HEK293T (cell line): ENCODE measurements at places on chromosomes 3 and 15.

- DNase-seq = no peak
Measured at GRCh38 chr3:25683882-25684281, 19.2 kb upstream of the TOP2B start.

DNA sequence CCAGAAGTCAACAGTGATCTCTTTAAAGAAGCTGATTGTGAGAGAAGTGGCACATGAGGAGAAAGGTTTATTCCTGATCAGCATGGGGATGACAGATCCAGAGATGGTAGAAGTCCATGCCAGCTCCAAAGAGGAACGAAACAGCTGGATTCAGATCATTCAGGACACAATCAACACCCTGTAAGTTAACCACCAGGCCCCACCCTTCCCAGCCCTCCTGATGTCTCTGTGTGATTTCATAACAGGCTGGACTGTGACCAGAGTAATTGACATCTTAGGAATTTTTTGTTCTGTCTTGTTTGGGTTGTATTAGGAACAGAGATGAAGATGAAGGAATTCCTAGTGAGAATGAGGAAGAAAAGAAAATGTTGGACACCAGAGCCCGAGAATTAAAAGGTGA, 67.7 kb downstream of the KLHL25 start:
- no peak for DNase-seq

DNA sequence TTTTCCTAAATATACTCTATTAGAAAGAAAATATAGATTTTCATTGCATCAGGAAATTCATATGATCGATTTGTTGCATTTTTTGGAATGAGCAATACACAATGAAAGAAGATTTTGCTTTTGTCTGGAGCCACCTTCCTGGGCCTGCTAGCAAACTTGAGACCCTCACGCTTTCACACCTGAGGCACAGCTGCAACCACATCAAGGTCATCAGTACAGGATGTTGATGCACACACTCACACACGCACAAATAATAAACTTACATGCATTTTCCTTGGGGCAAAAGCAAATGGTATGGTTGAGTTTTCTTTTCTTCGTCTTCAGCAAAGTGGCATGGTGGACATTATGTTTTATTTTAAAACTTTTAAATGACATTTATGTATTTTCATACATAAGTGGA, 64.8 kb upstream of the SATB1 start:
- DNase-seq = no peak

GRCh38 chr3:16936233-16936632, 51.5 kb downstream of the PLCL2 start:
- no peak for DNase-seq

- no peak for DNase-seq
Measured at GRCh38 chr3:182501856-182502255, 291.4 kb upstream of the ATP11B start.

DNA sequence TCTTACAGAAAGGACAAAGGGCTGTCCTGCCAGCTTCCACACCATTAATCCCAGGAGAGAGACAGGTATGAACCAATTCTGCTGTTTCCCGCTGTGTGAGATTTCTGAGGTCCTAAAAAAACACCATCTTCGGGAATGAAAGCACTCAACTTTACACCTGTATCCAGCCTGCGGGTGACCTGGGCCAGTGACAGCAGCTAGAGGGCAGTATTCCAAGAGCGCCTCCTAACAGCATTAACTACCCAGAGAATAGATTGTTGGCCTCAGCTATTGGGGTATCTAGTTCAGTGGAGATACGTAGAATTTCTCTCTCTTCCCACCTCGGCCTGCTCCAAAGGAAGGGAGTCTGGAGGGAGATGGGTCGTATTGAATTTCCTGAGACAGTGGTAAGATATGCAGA, 55.1 kb downstream of the WDR76 start:
- DNase-seq = no peak

DNA sequence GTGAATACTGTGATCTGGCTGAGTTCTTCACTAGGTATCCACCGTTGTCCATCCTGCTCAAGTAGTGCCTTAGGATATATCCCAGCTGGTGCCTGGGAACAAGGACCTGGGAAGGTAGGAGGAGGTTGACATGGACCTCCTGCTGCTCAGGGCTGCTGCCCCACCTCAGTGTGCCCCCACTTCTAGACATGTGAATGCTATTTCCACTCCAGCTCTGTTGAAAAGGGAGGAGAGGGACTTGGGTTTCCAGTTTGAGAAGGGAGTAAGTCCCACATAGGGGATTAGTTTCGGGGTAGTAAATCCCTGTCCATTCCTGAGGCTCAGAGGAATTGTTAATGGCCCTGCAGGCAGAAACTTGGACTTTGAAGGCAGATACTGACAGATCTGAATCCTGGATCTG, 32.9 kb upstream of the ETV5 start:
- no peak for DNase-seq

DNA sequence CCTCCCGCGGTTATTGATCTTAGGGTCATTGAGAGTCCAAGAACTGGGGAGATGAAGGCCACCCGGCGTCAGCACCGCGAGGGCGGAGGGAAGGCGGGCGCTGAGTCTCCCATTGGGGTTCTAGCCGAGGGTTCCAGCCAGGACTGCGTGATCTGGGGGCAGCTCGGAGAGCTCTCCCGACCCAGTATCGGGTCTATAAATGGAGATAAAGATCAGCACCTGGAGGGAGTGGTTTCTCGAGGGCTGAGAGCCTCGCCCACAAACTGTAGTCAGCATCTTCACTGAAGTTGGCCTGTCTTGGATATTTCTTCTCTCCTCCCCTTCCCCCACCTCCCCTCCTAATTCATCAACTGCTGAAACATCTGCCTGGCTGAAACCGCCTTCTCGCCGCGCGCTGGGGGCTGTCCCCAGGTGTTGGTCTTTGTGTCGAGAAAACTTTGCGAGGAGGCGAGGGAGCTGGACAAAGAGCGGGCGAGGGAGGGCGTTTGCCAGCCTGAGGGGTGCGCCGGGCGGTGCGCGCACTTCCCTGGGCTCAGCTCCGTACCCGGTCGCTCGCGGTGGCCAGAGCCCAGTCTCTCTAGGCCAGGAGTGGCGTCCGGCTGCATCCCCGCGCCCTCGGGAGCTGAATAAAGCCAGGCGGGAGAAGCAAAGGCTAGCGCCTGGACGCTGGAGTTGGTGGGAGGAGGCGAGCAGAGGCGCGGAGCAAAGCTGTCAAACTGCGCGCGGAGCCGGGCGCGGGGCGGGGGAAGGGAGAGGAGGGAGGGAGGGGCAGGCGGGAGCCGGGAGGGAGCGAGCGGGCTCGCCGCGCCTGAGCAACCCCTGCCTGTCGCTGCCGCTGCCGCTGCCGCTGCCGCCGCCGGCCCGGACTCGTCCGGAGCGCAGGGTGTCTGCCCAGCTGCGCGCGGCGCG, at the start of gene ST8SIA2:
Gene ST8SIA2 (plus strand): TSS at position 811 of the 909 bp plus-strand sequence. CDS start 184 bp downstream, outside the sequence.
- DNase-seq = peak; percentile 71

DNA sequence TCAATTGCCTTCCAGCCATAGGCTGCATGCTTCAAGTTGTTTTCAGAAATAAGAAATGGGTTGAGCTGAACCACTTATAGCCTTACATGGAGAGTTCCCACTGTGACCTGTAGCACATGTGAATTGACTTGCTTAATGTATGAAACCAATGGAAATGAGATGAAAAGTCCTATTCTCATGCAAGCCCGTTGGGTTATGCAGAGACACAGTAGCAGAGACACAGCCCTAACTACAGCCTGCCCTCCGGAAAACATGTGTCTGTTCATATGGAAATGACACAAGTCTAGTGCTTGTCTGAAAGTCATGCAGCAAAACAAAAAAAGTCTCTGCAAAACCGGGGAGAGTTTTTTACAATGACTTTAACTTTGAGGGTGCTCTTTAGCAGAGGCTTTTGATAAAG, 14.5 kb downstream of the HIGD2B start:
- DNase-seq = no peak

DNA sequence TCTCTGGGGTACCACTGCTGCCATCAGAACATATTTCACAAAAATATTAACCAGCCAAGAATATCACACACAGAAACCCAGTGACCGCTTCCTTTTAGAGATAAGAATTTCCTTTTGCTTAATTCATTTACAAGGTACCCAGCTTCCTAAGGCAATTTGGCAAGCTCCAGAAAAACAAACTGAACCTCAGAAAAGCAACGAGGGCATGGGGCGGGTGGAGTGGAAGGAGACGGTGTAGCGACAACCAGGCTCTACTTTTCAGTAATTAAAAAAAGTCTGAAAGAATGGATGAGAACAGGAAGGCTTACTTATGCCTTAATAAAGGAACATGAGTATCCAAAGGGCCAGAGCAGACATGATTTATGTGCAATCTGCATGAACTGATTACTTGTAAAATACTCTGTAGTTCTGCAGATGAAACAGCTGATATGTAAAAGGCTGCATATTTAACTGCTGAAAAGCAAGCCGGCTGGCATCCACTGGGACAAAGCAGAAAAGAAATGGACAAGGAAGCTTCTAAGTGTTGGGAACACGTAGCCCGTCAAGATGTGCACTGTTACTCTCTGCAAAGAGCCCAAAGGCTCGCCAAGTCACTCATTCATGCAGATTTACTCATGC, 18.6 kb downstream of the RFTN1 start:
- DNase-seq = no peak

GRCh38 chr15:71677766-71678165, 132.6 kb upstream of the NR2E3 start:
- DNase-seq = no peak

DNA sequence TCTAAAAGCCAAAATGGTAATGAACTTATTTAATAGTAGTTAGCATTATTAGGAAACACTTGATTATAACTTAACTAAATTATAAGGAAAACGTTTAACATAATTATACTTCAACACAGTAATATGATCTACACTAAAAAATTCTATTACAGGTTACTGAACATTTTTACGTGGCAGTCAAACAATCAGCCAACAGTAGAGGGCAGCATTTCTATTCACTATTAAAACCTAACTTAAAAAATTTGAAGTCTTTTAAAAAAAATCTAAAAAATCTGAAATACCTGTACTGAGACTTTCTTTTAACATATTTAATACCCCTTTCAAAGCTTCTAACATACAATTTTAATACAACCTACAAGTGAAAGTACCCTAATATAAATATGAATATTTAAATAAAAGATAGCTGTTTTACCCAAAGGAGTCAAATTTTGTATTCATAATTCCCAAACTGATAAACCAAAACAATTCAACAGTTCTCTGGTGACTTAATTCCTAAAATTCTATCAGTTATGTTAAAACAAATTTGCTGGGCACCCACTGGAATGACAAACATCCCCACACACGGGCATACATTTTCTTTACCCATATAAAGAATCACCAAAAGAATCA, 41.5 kb downstream of the DLG1 start:
- peak; percentile 5 for DNase-seq

DNA sequence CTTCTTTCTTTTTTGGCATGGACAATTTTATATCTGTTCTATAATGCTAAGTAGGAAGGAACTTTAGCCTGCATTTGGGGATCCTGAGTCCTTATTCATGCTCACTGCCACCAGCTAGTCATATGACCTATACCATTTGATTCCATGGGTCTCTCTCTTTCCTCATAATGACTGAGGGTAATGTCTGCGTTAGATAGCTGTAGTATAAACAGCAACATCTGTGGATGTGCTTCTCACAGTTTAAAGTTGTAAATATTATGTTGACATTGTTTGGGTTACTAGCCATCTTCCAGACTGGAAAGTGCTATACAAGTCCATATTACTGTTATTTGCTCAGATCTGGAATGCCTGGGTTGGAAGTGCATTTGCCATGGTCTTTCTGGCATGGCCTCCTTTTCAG, 274.9 kb upstream of the SEMA6D start:
- DNase-seq = no peak

GRCh38 chr15:93452537-93453211, 363.7 kb upstream of the RGMA start:
- DNase-seq = no peak

DNA sequence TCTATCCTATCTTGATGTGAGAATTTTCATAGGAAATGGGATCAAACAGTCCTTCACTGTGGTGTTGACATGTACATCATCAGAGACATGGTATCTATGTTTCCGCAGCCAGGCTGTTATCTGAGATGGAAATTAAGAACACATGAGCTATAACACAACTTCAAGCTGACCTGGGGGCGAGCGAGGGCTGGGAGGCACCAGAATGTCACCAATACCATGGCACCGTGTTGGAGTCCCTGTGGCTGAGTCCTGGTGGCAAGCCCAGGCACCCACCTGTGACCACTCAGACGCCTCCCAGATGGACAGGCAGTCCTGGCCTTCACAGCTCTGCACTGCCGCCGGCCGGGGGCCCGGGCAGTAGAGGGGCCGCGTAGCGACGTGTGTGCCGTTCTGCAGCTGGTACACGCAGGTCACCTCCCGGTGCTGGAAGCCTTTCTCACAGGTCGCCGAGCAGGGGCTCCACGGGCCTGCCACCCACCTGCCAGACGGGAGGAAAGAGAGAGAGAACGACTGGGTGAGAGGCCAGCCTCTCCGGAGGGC, 263.9 kb upstream of the LYSMD4 start:
- no peak for DNase-seq

DNA sequence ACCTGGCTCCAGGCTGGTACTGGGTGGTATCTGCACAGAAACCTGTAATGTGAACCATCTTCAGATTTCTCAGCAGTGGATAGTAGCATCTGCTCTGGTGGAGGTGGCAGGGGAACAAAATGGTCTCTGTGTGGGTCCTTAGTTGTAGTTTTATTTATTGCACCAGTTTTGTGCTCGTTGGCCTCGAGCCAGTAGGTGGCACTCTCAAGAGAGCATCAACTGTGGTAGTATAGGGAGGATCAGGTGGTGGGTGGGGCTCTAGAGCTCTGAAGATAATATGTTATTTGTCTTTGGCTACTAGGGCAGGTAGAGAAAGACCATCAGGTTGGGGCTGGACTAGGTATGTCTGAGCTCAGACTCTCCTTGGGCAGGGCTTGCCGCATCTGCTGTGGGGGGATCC, 254.0 kb upstream of the GPR149 start:
- peak; percentile 8 for DNase-seq

- DNase-seq = peak; percentile 60
Measured at GRCh38 chr15:40344631-40345120, 3.9 kb upstream of the CCDC9B start.

DNA sequence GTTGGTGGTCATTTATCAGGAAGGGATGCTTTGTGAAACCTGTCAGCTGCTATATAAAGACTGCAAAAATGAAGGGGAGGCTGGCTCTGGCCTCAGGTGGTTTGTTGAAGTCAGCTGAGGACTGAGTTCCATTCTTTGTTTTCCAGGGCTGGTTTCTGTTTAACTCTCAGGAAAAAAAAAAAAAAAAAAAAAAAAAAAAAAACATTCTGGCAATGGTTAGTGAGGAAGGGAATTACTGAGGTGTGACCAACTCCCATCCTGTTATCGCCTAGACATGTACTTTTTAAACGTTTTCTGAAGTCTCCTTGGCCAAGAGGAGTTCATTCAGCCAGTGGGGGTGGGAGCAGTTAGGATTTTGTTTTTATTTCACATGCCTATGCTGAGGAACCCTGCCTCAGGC, 316.3 kb downstream of the OXSM start:
- no peak for DNase-seq

- no peak for DNase-seq
Measured at GRCh38 chr3:59512066-59512465, 462.2 kb upstream of the CFAP20DC start.

GRCh38 chr15:94235646-94236045, 4.3 kb downstream of the MCTP2 start:
- no peak for DNase-seq

GRCh38 chr3:32018757-32019564, 37.4 kb downstream of the ZNF860 start:
- DNase-seq = peak; percentile 60
